Fibroblast of skin of back (primary cell): ENCODE measurements at places on chromosomes 6 and 20.

GRCh38 chr6:105499931-105500330 is 97.0 kb upstream of the PREP start:
- no peak for DNase-seq

DNA sequence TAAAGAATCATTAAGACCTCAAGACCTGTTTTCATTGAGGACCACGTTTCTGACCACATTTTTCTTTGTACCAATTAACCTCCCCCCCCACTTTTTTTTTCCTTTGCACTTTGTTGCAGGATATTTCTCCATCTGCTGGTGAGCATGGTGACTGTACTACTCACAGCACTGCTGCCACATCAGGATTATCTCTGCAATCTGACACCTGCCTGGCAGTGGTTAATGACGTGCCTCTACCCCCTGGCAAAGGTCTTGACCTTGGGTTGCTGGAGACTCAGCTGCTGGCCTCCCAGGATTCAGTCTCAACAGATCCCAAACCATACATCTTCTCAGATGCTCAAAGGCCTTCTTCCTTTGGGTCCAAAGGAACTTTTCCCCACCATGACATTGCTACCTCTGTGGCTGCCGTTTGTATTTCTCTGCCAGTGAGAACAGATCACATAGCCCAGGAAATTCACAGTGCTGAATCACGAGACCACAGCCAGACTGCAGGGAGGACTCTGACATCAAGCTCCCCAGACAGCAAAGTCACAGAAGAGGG is 46.6 kb upstream of the EDN3 start:
- DNase-seq = no peak

GRCh38 chr6:5718231-5718947 is 288.3 kb downstream of the NRN1 start:
- no peak for DNase-seq

GRCh38 chr6:4380881-4381281 is 245.5 kb upstream of the ECI2 start:
- no peak for DNase-seq

DNA sequence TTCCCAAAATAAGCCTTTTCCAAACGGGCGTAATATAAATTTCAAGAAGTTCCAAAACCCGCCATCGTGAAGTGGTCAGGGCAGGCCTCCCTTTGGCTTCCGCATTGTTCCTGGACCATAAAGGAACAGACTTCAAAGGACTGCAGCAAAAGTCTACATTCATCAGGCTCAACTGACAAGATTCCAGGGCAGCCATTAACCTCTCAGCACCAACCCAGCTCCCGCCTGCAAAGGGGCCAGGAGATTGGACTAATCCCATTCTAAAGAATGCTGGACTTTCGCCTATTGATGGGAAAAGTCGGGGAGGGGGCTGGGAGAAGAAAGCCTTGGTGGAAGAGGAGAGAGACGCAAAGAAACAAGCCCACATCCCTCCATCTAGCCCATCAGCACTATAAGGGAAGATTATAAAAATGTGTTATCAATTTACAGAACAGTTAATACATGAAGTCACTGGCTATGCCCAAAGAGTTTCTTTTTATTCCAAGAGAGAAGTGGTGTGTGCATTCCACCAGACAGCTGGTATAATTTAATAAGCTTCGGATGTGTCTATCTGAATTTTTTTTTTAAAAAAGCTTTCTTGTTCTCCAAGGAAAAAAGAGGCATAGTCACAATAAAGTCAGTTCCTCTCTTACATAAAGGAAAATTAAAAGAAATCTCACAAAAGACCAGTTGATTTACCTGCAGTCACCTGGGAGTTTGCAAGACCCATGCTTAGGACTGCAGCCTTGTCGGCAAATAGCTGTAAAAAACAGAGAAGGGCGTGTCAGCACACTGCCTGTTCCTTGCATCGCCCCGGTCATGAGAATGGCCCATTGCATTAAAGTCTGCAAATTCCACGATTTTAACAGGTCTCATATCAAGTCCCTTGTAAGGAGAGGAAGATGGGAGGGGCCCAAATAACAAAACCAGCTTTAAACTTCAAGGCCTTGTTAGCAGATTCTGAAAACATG is 17.8 kb downstream of the JAG1 start:
- DNase-seq = no peak

GRCh38 chr6:139349464-139350020 is 24.9 kb downstream of the CITED2 start:
- DNase-seq = no peak

DNA sequence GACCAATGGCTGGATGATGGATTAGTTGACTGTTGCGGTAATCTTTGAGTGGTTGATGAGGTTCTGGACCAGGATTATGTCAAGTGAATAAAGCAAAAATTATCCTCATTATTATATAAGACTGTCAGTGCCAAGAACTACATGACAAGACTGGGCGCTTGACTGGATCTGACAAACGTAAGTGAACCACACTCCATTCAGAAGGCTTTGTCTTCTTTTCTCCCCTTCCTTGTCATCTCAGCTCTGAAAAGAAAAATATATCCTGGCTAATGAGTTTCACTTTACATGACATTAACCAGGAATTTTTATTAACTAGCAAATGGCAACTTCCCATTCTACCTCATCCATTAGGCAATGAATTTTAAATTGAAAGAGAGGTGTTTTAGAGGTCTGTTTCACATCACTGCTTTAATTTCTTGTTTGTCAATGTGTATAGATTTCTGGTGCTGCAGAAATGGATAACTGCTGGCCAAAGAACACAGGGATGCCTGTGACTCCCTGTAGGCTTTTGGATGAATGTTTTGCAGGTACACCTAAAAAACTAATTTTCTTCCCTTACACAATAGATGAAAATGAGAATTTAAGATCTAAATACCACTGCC is 150.1 kb downstream of the ELOVL4 start:
- no peak for DNase-seq

GRCh38 chr6:1903780-1904465 is 294.2 kb downstream of the FOXC1 start:
- DNase-seq = no peak

- DNase-seq = no peak
Observed at GRCh38 chr6:88708197-88708744, 255.1 kb downstream of the RNGTT start.

DNA sequence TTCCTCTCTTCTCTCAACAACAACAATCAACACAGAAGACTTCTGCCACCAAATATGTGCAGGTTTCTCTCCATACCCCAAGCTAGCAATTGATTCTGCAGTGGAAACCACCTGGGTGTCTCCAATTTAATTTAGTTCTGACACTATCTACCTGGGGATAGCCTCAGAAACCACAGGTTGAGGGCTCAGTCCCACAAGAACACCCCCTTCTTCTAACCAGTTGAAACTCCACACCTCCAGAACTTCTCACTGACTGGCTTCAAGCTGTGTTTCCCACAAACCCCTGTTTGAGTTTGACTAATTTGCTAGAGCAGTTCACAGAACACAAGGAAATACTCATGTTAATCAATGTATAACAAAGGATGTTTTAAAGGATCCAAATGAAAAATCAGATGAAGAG is 52.5 kb upstream of the SPTLC3 start:
- DNase-seq = no peak

- DNase-seq = no peak
Observed at GRCh38 chr6:30160785-30161531, at the start of gene TRIM10. TSS of gene TRIM10 (minus strand) at chr6:30161211. CDS start at chr6:30160858, 353 bp downstream.

- no peak for DNase-seq
Observed at GRCh38 chr20:42740226-42740870, 449.4 kb downstream of the PTPRT start.

DNA sequence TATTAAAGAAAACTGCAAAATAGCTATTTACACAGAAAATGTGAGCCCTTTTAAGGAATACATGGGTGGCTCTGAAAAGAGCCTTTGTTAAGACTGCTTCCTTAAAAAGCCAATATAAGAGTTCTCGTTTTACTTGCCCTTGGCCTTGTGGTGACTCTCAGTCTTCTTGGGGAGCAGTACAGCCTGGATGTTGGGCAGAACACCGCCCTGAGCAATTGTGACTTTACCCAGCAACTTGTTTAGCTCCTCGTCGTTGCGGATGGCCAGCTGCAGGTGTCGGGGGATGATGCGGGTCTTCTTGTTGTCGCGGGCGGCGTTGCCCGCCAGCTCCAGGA is 111.5 kb downstream of the HFE start:
- DNase-seq = no peak

DNA sequence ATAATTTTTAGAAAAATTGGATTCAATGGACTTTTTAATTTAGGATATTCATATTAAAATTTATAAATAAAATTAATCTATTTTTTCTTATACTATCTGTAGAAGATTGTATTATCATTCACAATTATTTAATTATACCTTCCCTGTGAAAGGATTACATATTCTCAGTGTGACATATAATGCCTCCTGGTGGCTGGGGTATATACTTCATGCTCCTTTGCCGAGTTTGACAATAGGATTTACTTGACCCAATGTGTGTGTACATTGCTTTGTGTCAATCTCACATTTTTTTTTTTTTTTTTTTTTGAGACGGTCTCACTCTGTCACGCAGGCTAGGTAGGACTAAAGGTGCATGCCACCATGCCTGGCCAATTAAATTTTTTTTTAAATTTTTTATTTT is 230.0 kb upstream of the CHD6 start:
- DNase-seq = no peak

- DNase-seq = no peak
Observed at GRCh38 chr20:57522380-57523140, 2.4 kb downstream of the CTCFL start.

- no peak for DNase-seq
Observed at GRCh38 chr20:2305479-2305878, 9.7 kb downstream of the TGM3 start.

DNA sequence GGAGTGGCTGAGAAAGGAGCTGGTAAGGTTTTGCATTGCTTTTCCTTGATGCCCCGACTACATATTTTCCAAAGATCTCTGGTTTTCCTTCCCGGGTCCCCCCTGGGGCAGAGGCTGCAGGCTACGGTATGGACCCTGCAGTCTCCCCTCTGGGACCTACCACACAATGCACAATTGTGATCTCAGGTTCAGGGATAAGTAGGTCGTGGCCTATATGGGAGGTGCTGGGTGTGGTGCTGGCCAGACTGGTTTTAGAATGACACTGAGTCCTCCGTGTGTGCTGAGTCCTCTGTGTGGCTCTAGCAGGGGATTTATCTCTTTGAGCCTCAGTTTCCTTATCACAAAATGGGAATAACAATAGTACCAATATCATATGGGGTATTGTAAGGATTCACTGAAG is 376 bp downstream of the C20orf202 start:
- no peak for DNase-seq

- DNase-seq = no peak
Observed at GRCh38 chr20:55704458-55704857, 300.9 kb downstream of the CBLN4 start.

- peak; percentile 64 for DNase-seq
Observed at GRCh38 chr6:10403385-10404106, 11.3 kb downstream of the TFAP2A start.

- DNase-seq = no peak
Observed at GRCh38 chr6:79687759-79688158, 56.6 kb downstream of the SH3BGRL2 start.

- DNase-seq = no peak
Observed at GRCh38 chr20:19440660-19441527, 228.5 kb downstream of the SLC24A3 start.

GRCh38 chr6:22102671-22103070 is 194.2 kb downstream of the PRL start:
- no peak for DNase-seq

GRCh38 chr6:35388772-35389352 is 46.5 kb downstream of the PPARD start:
- DNase-seq = no peak

DNA sequence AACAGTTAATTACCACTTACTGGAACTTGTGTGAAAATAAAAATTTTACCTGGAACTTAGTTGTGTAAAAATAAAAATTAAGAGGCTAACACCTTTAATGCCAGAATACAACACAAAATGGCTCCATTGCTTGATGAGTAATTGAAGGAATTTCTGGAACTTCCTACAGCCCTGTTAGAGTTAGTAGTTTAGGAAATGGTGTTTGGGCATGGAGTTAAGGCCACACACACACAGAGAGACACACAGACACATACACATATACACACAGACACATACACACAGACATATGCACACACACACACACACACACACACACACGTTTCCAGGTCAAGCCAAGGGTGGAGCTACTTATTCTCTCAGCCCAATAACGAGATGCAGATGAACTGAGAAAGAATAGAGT is 20.6 kb upstream of the CST3 start:
- peak; percentile 16 for DNase-seq

DNA sequence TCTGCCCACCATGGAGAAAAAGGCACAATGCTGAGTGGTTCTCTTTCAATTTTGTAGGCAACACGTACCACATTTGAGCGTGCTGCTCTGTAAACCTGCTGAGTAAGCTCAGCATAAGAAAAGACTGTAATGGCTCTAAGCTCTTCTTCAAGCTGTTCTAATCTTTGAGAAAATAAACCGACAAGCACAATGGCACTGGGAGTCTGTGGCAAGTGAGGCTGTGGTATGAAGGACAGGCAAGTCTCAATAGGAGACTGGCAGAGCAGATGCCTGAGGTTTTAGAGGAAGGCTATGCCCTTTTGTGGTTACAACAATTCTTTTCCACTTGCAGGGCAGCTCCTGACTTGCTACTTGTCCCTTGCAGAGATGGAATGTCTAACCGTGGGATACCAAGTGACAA is 136.7 kb upstream of the EXOC2 start:
- no peak for DNase-seq

DNA sequence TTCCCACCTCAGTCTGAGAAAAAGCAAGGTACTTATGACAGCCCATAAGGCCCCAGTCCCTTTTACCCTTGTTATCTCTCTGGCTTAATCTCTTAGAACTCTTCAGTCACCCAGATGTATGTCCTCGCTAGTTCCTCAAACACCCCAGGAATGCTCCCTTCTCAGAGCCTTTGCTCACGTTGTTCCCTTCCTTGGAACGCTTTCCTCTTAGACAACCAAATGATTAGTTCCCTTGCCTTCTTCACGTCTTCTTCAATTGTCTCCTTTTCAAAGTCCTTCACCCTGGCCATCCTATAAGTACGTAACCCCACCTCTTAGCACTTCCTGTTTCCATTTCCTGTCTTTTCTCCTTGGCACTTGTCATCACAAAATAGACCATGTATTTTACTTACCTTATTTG is 1.1 kb upstream of the APOBEC2 start:
- DNase-seq = no peak

- DNase-seq = no peak
Observed at GRCh38 chr6:52301326-52301725, 16.8 kb upstream of the MCM3 start.

- no peak for DNase-seq
Observed at GRCh38 chr20:10565922-10566897, 107.6 kb downstream of the JAG1 start.

GRCh38 chr6:37794825-37795224 is 24.7 kb upstream of the ZFAND3 start:
- DNase-seq = peak; percentile 81

DNA sequence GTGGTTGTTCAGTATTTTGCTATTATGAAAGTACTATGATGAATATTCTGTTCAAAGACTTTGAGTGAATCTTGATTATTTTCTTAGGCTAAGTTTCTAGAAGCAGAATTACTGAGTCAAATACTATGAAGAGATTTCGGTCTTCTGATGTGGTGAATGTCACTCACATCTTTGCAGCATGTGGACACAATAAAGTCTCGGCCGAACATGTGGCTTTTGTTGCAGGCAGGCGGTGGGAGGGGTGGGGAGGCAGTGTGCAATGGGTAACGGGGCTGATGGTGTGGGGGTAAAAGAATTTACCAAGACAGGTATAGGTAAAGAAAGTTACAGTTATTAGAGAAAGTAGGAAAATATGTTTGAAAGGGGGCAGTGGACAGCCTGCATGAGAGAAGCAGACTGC is 156.4 kb upstream of the DTNBP1 start:
- DNase-seq = no peak

- no peak for DNase-seq
Observed at GRCh38 chr6:170049641-170050561, 241.0 kb downstream of the DLL1 start.

- no peak for DNase-seq
Observed at GRCh38 chr6:165090242-165090641, 219.2 kb downstream of the C6orf118 start.
